ENCODE measurements at places on chromosomes 5 and 9.

DNA sequence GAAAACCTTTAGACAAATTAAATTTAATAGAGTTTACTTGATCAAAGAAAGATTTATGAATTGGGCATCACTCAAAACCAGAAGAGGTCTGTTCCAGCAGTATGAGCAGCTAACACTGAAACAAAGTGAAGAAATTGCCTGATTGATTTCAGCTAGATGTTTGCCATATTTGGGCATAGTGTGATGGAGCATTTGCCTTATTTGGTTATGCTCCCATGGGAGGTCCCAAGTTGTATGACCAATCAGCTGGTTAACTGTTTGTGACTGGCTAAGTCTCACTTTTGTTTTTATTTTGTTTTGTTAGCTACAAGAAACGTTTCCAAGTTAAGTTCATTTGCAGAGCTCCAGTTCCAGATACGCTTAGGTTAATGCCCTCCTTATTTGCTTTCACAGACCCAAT is 53.3 kb upstream of the LMNB1 start:
- DNase-seq = no peak

GRCh38 chr5:89279391-89280036 is 396.5 kb upstream of the MEF2C start:
- DNase-seq = no peak

- no peak for DNase-seq
Observed at GRCh38 chr5:115947260-115947659, 15.0 kb upstream of the LVRN start.

DNA sequence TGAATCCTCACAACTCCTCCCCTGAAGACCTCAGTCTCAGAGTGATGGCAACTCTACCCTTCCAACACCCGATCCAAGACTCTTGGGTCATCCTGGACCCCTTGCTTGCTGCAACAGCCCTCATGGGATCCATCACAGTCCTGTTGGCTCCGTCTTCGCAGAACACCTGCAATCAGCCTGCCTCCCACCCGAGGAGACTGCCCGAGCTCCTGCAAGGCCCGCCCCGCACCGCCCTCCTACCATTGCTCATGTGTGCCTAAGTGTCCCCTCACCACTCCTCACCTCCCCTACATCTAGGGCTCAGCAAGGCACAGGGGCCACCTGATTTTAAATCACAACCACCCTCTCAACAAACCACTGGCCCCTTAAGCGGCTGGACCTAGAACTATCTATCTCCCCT is 5.3 kb downstream of the SEMA4D start:
- no peak for DNase-seq

DNA sequence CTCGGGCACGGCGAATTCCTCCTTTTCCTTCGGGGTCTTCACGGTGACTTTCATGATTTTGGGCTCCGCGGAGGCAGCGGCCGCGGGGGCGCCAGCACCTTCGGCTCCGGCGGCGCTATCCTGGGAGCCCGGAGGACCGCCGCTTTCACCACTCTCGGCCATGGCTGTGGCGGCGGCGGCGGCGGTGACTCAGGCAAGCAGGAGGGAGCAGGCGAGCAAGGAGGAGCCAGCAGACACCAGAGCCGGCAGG is 315 bp downstream of the UBQLN1 start:
- peak; percentile 68 for DNase-seq

DNA sequence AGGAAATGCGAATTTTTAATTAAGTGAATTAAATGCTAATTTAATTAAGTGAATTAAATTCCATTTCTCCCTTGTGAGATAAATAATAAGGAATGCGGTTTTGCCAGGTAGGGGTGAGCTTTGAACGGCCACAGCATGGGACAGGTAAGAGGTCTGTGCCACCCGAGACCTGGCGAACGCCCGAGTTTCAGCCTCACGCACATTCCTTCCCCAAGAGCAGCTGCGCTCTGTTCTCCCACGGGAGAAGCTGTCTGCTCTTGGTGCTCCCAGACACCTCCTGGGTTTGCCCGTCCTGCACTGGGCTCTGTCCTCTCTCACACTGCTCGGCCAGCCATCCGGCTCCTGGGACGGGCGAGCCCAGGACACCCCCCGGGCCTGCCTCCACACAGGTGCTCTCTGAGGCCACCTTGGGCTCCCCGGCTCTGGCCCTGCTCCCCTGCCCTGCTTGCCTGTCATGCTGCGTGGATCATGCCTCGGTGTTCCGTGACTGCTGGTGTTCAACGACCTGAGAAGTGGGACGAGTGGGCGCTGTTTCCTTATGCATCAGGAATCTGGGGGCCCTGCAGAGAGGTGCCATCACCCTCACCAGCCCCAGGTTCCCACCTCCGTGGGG is 13.7 kb upstream of the CAMSAP1 start:
- no peak for DNase-seq

DNA sequence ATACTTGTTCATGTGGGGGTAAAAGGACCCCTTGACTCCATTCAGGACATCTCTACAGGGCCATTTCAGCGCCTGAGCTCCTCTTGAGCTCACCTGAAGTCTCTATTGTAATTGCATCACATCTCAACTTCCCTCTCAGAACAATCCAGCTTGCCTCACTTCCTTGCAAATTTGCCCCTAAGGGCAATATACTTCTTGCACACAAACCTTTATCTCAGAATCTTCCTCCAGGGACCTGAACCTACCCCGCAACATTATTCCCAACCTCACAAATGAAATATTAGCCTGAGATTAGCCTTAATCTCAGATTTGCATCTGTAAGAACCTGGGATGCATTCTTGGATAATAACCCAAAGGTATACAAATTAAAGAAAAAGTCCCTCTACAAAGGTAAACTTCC is 159.2 kb downstream of the DRD1 start:
- DNase-seq = no peak

- peak; percentile 43 for DNase-seq
Observed at GRCh38 chr9:96875461-96876142, 21.3 kb upstream of the ZNF782 start.

GRCh38 chr9:130963337-130963908 is 24.4 kb upstream of the FIBCD1 start:
- DNase-seq = no peak

DNA sequence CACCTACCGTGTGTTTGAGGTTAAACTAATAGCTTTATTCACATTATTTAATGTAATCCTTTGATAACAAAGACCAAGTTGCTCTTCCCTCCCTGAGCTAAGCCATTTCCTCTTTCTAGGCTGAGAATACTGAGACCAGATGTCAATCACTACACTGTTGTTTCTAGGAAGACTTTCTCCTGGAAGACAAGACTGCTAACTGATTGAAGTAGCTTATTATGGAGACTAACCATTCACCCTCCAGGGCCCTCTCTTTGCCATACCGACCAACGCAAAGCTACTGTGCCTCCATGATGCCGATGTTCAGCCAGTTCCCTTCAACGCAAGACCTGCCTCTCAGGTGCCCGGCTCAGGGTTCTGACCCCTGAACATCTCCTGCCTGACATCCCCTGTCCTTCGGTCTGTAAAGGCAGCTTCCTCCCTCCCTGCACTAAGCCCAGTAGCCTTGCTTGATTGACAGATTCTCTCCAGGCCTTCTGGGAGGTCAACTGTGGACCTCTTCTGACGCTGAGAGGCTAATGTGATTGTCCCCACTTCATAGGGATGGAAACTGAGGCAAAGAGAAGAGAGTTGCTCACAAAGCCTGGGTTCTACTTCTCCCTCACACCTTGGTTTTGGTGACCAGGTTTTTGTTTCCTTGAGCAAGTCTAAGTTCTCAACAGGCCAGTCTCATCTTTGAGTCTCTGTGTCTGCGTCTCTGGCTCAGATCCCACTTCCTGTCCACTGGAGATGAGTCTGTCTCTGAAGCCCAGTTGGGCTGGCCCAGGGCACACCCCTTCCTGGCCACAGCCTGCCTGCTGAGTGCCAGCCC is 259.7 kb upstream of the IRX2 start:
- DNase-seq = no peak

DNA sequence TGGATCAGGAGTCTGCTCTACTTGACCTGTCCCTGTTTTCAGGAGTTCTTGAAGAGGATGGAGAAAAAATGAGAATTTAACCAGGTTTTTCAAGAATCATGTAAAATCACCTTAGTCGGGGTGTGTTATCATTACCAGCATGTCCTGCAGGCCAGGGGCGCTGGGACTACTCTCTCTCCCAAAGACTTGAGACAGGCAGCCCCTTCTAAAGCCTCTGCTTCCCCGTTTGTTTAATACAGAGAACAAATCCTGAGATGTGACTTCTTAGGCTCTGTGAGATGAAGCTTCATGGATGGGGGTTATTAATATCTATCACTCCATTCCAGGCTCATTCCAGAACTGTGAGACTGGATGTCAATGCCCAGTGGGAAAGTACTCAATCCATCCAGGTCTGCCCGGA is 3.0 kb downstream of the PAX5 start:
- no peak for DNase-seq

GRCh38 chr5:136620016-136620419 is 254.7 kb upstream of the TRPC7 start:
- DNase-seq = no peak

DNA sequence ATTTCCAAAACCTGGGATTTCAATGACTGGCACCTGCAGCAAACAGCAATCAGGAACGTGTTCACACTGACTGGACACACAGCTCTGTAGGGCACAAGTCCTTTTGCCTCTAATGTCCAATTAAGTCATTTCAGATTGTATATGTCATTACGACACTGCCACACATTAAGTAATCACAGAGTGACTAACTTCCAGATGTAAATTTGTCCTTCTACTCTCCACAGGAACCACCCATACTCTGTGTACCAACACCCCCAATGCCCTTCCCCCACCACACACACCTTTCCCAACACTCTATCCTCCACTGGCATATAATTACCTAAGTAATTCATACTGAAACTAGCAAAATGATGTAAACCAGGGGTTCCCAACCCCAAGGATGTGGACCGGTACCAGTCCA is 30.5 kb downstream of the LARS1 start:
- DNase-seq = no peak

GRCh38 chr5:163552536-163552935 is 47.1 kb downstream of the MAT2B start:
- DNase-seq = no peak

DNA sequence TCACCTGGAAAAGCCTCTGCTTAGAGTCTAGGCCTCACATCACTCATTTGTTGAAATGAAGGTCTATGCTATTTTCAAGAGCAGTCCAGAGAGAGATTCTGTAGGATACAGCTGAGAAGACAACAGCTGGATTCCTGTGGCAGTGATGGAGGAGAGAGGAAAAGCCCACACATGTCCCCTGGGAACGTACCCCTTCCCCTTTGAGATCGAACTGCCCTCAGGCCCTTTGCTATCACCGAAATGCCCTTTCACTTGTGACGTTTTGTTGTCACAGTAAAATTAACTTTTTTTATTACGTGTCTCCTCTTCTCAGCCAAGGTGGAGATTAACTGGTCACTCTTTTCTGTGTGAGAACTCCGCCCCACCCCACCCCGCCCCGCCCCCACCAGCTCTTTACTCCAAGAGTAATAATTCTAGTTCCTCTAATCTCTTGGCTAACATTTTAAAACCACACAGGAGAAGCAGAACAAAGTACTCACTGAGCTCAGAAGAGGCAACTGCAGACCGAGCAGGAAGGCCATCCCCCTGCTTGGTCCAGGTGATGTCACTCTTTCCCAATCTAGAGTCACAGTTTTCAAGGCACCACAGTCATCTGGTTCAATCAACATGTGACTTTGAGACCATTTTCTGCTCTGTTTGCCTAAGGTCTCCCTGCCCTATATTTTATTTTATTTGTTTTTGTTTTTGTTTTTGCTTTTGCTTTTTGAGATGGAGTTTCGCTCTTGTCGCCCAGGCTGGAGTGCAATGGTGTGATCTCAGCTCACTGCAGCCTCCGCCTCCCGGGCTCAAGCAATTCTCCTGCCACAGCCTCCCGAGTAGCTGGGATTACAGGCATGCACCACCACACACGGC is 105.6 kb downstream of the SUSD1 start:
- peak; percentile 33 for DNase-seq

DNA sequence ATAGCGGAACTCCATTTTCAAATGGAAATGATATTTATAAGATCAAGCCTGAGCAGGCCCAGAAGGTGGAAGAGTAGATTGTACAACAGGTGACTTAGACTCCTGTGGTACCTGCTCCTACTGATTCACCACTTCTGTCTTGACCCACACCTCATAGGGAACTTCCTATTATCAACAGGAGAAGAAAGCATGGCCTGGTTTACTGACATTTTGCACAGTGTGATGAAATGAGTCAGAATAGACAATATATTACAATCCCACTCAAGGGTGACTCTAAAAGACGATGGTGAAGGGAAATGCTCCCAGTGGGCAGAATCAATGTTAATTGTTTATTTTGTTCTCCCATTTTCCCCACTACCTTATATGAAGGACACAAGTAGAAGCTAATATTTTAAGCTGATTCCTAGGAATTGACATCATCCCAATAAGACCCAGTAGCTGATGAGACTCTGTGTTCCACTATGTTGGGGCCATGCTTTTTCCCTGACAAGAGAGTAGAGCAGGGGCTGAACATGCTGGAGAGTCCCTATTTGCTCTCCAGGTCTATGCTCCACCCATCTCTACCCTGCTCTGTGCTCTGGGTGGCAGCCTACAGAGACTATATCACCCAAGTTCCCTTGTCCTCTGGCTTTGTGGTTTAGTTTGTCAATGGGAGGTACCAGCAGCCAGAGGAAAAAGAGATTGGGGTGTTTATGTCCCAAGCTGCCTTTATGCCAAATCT is 163.4 kb upstream of the FSTL4 start:
- DNase-seq = no peak

GRCh38 chr5:96968074-96968473 is 32.2 kb downstream of the LNPEP start:
- peak; percentile 23 for DNase-seq

- DNase-seq = peak; percentile 87
Observed at GRCh38 chr9:113446323-113446740, 17.2 kb upstream of the RGS3 start.

- DNase-seq = peak; percentile 96
Observed at GRCh38 chr9:98056269-98057137, at the start of gene NANS. Gene NANS, plus strand, starts transcription at chr9:98056732. Its CDS starts 77 bp downstream, at chr9:98056809.

DNA sequence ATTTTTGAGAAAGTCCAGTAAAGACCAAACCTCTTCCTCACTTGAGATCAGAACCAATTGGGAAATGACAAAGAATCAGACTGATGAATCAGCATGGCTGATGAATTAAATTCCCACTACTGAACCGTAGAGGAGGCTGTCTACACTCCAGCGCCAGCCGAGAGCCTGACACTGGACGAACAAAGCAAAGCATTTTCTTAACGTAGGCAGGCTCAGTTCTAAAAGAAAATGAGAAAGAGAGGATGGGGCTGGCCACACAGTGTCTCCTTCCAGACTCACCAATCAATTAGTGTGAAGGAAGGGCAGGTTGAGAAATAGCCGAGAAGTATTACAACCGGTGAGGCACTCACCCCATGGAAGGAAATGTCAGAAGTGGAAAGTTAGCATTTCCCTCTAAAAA is 49.4 kb downstream of the ITGA1 start:
- DNase-seq = no peak

Measured in COLO829 (cell line).